ENCODE measurements at places on chromosomes 4 and X.

GRCh38 chr4:3822230-3822947, 56.2 kb downstream of the ADRA2C start:
- no peak for DNase-seq

DNA sequence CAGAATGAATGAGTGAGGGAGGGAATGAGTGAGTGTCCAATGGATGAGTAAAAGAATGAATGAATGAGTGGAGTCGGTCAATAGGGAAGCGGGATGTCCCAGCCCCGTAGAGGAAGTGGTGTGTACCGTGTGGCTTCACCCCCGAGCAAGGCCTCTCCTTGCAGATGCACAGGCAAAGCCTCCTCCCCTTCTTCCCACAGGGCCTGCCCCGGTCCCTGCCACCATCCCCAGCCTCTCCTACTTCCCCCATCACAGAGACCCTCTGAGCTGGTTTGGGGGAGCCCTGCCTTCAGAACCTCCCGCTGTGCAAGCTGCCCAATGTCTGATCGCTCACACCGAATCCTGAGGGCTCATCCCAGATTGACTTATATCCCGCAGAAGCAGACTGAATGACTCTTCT, 13.6 kb downstream of the HTRA3 start:
- DNase-seq = no peak

- DNase-seq = no peak
These were observed 1.2 kb downstream of the SH3D19 start for GRCh38 chr4:151324124-151324751.

GRCh38 chrX:275967-276580, 5.1 kb upstream of the PLCXD1 start:
- peak; percentile 30 for DNase-seq

- DNase-seq = no peak
These were observed 55.8 kb downstream of the IL1RAPL2 start for GRCh38 chrX:104621781-104622180.

- DNase-seq = no peak
These were observed 35.9 kb downstream of the FGFRL1 start for GRCh38 chr4:1047106-1047975.

- DNase-seq = no peak
These were observed 243.5 kb upstream of the KCNIP4 start for GRCh38 chr4:22192084-22192511.

- no peak for DNase-seq
These were observed 1024.5 kb upstream of the PCDH10 start for GRCh38 chr4:132124624-132124974.

DNA sequence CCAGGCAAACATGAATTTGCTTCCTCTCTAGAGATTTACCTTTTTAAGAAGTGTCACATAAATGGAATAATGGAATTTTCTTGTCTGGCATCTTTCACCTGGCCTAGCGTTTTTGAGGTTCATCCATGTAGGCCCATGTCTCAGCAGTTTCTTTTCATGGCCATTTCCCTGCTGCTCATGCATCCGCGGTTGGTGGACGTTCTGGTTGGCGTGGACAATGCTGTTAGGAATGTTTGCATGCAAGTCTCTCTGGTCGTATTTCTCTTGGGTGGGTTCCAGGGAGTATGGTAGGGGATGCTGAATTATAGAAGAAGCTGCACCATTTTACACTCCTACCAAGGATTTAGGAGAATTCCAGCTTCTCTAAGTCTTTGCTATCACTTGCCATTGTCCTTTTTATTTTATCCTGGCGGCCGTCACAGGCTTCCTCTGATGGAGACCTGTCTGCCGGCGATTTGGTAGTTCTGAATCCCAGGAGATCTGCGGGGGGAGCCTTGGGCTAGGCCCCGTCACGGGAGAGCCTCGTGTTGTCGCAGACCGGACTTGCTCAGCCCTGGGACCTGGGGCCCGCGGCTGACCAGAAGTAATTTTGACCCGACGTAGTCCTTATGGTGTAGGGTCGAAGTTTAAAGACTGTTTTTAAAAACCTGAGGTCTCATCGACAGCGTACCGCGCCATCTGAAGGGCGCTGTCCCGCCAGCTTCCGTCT, 56.9 kb upstream of the TADA2B start:
- no peak for DNase-seq

DNA sequence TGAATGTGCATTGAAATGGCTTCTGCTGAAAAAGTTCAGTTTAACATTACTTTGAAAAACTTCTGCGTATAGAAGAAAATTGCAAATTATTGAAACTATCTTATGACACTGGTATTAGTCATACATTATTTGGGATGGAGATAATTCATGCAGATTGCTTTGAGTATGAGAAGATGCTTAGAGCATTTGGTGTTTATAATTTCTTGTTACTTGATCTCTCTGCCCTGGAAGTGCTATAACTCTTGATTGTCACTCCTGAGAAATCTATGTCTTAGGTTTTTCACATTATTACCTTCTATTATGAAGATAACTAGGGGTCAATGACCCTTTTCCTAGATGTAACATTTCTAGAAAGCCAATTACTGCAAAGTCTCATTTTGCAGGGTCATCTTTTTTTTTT, 36.4 kb downstream of the TMEM131L start:
- DNase-seq = no peak

DNA sequence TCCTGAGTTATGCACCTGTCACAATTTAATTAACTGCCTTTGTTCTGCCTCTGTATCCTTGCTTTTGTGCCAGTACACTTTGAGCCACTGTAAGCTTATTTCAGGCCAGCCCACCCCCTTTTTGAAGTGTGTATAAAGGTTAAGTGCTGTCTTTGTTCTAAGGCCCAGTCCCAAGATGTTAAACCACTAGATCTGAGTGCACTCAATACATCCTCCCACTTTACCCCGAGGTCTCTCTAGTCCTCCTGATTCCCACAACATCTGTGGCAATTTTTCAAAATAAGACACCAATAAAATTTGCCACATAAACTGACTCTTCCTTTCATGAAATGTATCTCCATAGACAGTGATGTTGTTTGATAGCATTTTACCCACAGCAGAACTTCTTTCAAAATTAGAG, 124.1 kb upstream of the SPIN4 start:
- no peak for DNase-seq

DNA sequence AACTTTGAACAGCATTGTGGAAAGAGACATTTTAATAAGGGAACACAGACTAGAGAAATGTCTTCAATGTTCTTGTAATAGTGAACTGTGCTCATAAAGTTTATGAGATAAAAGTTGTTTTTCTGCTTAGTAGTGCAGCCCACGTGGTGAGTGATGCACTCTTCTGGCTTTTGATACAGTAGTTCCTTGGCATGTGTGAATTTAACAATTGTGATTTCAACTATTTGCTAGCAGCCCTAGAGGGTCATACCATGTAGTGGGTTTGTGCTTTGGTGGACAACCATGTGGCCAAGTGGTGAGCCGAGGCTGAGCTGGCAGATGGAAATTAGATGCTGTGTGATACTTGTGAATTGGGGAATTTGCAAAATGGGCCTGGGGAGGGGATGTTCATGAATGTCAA, 116.2 kb upstream of the SLC4A4 start:
- DNase-seq = no peak

GRCh38 chr4:19844446-19844845, 407.3 kb upstream of the SLIT2 start:
- no peak for DNase-seq

DNA sequence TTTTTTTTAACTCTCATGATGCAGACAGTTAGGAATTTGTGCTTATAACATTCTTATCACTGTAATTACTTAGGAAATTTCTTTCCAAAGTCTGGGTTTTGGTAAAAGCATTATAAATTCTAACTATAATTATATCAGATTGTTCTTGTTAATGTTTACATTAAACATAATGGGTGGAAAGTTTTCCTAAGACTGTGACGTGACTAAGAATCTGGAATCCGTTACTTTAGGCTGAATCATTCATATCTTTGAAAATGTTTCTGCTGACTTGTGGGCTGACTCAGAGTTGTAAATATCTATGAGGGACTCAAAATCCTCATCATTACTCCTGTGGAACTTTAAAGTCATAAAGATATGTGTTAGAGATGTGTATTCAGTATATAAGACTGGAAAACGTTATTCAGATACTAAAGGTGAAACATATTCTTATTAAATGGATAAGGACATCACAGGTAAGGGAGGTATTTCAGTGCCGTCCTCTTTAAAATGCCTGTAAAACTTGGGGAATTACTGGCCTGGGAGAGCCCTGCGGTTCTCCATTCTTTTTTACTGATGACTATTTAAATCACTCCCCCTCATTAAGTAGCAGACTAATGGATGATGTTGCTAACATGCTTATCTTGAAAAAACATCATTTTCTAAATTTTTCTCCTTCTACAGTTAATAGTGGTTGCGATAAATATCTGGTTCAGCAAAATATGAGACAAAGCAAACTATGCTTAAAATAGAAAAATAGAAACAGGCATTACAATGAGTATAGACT, 159.0 kb downstream of the DCLK2 start:
- DNase-seq = no peak

DNA sequence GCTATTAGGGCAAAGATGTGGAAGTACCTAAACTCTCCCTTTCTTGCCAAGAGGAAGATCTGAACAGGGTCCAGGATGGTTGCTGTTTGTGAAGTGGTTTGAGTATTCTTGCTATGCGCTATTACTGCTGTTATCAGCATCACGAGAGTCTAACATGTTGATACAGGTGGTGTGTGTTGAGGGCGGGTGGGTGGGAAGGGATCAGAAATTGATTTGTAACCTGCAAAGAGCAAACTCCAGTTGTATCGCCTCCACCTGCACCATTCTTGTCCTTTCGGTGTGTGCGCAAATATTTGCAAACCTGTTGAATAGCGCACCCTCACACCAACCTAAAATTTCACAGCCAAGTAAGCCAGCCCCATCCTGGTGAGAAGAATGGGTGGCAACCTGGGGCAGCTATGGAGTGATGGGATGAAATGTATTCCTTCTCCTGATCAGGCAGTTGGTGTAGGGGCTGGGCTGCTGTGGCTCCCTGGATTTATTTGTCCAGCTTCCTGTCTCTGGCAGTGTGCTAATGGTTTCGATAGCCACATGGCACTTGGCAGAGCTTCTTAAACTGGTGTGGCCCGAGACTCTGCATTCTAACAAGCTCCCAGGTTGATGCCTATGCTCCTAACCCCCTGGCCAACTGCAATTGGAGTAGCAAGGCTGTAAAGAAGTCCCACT, 102.6 kb upstream of the SCML1 start:
- no peak for DNase-seq

GRCh38 chrX:9227276-9227675, 193.3 kb upstream of the FAM9B start:
- peak; percentile 32 for DNase-seq

DNA sequence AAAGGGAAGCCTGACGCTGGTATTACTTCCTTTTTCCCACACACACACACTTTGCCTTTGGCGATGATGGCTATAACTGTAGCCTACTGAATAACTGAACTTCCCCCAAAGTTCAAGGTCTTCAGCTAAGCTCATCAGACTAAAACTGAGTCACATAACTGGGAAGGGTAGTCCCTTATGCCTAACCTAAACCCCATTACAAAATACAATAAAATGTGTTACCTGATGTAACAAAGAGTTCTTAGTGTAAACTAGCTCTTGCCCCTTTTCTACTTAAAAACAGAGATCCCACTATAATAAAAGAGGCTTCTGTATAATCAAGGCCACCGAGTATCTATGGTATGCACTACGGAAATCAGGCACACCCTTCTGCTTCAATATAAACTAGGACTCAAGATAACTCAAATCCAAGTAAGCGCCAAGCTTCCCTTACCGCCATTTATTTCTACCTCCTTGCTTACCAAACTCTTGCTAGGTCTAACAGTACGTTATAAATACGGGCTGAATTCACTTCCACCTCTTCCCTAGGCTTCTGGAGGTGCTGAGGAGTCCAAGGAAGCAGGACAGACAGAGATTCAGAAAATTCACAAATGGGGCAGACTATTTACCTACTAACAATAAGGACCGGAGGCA, 2.4 kb downstream of the OTUD4 start:
- peak; percentile 31 for DNase-seq

- DNase-seq = no peak
These were observed 76.5 kb upstream of the DUSP21 start for GRCh38 chrX:44767308-44767707.

DNA sequence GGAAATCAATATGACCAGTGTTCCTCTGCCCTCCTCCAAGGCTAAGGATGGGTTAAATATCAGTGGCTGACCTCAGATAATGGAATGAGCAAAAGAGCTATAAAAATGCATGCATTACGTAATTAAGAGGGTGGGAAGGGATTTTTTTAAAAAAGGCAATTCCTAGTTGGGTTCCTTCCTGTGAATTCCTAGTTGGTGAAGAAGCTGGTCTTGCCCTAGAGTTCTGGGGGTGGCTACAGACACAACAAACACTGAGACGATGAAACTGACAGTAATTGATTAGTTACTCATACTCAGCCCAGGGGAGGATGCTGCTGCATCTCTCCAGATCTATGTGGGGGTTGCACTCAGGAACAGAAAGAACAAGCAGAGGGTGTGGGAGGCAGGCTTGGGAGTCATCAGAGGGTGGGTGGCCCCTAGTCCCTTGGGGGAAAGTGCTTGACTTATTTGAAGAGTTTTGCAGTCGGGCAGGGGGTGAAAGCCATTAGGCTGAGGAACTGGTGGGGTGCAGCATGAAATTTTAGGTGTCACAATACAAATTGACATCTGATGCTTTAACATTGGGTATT, 662.0 kb upstream of the FRG1 start:
- DNase-seq = no peak

- DNase-seq = no peak
These were observed 121.8 kb upstream of the AP1S2 start for GRCh38 chrX:15976396-15976795.

DNA sequence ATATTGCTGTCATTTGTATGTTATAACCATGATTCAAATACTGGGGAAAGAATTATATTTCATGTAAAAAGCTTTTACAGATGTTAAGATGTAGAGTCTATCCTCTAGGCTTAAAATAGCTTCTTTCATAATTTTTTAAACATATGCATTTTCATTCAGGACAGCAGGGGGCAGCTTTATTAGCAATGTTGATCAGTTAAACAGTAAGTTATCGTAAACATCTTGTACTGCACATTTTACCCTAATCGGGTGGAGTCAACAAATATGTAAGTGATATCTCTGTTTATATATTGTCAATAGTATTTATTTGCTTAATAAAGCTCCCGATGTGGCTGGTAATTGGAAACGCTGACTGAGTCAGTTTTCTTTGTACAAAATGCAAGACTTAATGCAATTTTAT, 142.5 kb upstream of the MED14 start:
- peak; percentile 16 for DNase-seq

- peak; percentile 28 for DNase-seq
These were observed 44.5 kb upstream of the SCML1 start for GRCh38 chrX:17692709-17693346.

DNA sequence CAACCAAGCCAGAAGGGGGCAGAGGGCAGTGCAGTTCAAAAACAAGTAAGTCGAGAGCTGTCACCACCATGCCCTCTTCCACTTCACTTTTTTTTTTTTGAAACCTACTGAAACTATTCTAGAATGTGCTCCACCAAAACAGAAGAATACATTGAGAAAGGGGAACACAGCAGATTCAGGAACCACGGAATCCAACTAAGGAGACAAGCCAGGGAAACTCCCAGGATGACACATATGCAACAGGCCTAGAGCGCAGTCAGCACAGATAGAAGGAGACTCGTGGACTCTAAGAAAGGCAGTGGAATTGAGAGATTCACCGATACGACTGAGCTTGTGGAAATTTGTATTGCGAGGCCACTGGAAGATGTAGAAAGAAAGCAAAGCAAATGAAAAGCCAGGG, 66.1 kb downstream of the PHKA2 start:
- DNase-seq = no peak
